NCI-H460 (cell line): ENCODE measurements at places on chromosomes 13 and 19. TPM values are rescaled to one million over a fixed set of nuclear protein-coding genes. Genes with fewer than 3 reads are reported as not detected.
A peak's percentile ranks its signal among the peaks of the same experiment; 100 is the strongest.

DNA sequence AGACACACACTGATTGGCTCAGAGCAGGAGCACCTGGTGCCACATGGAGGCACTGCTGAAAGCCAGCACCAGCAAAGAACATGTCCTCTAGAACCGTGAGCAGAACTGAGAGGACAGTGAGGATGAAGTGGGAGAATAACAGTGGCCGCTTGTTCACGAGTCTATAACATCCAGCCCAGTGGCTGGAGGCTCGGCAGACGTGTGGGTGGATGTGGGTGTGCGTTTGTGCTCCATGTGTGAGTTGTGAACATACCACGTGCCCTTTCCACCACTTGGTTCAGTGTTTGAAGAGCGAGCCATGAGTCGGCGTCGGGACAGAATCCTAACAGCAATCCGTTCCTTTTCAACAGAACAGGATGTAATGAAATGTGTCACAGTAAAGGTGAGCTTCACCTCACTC is 113.0 kb downstream of the SOX1 start:
- DNase-seq = no peak

GRCh38 chr13:70720386-70720785 is 612.1 kb upstream of the KLHL1 start:
- no peak for DNase-seq

DNA sequence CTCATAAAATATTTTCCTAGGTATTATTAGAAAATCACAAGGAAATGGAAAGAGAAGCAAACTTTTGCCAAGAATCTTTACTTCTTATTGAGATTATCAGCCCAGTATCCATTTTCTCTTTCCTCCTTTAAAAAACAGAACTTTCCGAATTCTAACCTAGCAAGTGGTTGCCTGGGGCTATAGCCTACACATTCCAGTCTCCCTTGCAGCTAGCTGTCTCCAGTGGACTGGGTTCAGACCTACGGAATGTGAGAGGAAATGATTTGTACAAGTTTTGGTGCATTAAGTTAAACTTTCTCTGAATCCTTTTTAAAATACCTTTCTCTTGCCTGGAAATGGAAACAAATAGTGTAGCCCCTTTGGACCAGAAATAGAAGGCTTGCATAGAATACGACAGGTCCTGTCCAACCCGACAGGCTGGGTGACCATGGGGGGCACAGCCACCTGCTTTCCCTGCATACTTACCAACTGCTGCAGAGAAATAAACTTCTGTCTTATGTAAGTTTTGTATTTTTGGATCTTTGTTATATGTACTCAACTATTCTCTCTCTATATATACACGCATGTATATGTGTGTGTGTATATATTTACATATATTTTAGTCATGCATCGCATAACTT is 185.9 kb downstream of the NALCN start:
- DNase-seq = no peak

DNA sequence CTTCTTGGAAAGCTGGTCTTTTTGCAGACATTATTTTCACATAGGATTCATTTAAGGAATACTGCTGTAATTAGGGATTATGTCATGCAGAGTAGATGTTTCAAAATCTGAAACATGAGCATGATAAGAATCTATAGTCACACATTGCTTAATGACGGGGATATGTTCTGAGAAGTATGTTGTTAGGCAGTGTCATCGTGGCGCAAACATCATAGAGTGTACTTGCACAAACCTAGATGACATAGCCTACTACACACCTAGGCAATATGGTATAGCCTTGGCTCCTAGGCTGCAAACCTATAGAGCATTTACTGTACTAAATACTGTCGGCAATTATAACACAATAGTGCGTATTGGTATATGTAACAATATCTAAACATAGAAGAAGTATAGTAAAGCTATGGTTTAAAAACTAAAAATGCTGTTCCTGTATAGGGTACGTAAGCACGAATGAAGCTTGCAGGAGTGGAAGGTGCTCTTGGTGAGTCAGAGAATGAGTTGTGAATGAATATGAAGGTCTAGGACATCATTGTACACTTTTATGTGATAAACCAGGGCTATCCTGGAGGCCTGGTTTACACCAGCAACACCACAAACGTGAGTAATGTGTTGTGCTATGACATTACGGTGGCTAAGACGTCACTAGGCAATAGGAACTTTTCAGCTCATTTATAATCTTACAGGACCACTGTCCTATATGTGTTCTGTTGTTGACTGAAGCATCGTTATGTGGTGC is 283.1 kb downstream of the MTUS2 start:
- DNase-seq = no peak

DNA sequence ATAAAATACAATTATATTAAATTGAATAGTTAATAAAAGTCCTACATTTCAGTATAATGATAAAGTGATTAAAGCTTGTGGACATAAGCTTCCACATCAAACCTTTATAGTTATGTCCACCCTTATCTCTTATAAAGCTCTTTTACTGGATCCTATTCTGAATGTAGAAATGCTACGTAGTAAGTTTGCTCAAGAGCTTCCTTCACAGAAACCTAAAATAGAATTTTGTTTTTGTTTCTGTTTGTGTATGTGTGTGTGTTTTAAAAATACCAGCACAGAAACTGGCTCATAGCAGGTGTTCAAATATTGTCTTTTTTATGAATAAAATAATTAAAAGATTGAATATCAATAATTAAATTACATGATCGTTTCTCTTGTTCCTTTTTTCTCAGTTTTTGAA is 21.0 kb upstream of the UFM1 start:
- no peak for DNase-seq

DNA sequence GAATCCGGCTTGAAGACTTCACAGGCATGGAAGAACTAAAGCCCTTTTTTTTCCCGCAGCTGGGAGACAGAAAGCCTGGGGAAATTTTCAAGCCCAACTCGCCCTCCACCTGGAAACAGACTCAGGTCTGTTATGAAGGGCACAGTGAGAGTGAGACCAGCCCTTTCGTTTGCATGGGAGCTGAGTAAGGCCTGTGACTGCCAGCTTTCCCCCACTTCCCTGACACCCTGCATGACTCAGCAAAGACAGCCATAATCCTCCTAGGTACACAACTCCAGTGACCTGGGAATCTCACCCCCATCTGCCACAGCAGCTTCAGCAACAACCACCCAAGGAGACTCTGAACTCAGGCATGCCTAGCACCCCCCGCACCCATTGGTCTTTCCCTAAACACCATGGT is 87.6 kb upstream of the ZNF91 start:
- no peak for DNase-seq

- DNase-seq = no peak
Measured at GRCh38 chr13:64078025-64078424, 2662.4 kb upstream of the PCDH20 start.

GRCh38 chr13:90302107-90302506 is 1045.4 kb upstream of the MIR17HG start:
- DNase-seq = no peak

DNA sequence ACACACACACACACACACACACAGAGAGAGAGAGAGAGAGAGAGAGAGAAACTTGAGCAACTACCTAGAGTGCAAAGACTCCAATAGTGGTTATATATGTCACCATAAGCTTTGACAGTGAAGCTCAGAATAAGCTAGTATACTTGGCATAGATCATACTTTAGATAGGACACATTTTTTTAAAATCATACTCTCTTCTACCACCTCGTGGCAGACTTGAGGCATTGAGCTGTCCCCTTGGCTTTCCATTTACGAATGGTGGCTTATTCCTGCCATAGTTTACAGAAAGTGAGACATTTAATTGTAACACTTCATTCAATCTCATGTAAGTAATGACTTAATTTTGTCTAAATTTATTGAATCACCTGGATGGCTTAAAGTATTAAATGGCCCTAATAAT is 108.2 kb downstream of the EDNRB start:
- peak; percentile 22 for DNase-seq

- DNase-seq = no peak
Measured at GRCh38 chr13:32695602-32696250, 109.5 kb downstream of the PDS5B start.

DNA sequence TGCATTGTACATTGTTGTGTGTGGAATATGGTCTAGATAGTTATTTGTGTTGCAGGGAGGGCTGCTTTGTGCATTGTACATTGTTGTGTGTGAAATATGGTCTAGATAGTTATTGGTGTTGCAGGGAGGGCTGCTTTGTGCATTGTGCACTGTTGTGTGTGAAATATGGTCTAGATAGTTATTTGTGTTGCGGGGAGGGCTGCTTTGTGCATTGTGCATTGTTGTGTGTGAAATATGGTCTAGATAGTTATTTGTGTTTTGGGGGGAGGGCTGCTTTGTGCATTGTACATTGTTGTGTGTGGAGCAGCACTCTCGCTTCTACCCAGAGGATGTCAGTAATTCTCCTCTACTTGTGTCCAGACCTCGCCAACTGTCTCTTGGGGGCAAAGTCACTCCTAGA is 36.3 kb upstream of the ZNF835 start:
- no peak for DNase-seq

GRCh38 chr19:19652482-19653295 is 9.2 kb upstream of the GMIP start:
- no peak for DNase-seq

DNA sequence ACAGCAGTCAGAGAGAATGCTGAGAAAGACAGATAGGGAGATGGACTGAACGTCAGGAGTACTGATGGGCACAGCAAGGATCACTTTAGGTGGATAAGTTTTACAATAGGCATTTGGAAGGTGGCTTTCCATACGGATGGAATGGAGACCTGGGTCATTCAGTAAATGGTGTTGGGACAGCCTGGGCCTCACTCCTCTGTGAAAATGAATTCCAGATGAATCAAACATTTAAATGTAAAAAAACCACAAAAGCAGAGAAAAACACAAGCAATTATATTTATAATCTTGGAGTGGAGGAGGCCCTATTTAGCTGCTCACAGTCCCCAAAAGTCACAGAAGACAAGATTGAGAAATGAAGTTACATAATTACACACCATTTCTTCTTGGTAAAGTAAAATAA is 4.7 kb downstream of the IL17D start:
- DNase-seq = no peak

Gene IGFL3
- not detected in 2 replicates for total RNA-seq

Gene IRF3
- total RNA-seq = 36.5 and 38.0 TPM in 2 replicates

Gene TSSK6
- total RNA-seq = 2.2 and 3.2 TPM in 2 replicates
